ENCODE measurements at places on chromosomes 7 and 10. TPM values are rescaled to one million over a fixed set of nuclear protein-coding genes. Genes with fewer than 3 reads are reported as not detected.

Gene ZNF33A
- 25.5 TPM for total RNA-seq

Gene DPYSL4
- total RNA-seq = 4.4 TPM

Gene EGFR
- 15.7 TPM for total RNA-seq

Gene CYP2E1
- 1.3 TPM for total RNA-seq

Gene SRRM3
- total RNA-seq = 21.8 TPM

Gene TMEM196
- total RNA-seq = not detected

Gene ANKRD30A
- total RNA-seq = not detected

Gene COL1A2
- total RNA-seq = 237 TPM

- no peak for DNase-seq
These were observed 137.8 kb upstream of the FAM20C start for GRCh38 chr7:54615-55014.

DNA sequence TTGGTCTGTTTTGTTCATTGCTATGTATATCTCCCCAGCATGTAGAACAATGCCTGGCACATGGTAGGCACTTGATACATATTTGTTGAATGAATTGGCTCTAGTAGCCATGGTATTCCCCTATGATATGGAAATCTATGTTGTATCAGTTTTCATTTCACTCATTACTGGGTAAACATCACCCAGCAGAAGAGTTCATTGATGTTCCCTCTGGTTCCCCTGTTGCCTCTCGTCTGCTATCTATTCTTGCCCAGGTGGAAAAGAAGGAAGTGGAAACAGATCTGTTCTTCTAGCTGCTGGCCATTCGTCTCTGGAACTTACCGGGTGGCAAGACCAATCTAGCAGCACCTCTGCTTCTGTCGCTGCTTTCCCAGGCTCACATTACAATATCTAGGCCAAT, 71.5 kb downstream of the LRRC4 start:
- DNase-seq = no peak

GRCh38 chr10:1611936-1612550, 125.3 kb downstream of the ADARB2 start:
- DNase-seq = no peak

DNA sequence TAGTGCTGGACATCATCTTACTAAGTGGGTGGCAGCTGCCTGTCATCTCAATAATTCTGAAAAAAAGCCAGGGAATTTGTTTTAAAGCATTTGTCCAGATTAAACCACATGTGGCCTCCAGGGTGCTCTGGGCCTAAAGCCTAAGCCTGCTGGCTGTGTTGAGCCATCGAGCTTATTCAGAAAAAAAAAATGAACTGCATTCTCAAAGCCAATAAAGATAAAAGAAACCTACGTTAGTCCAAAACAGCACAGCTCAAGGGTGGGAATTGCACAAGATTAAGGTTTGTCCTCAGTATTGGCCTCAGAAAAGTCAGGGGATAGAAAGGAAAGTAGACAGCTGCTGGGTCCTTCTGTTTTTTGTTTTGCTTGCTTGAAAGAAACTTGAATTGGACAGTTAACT, 22.6 kb upstream of the PRTFDC1 start:
- peak; percentile 73 for DNase-seq

DNA sequence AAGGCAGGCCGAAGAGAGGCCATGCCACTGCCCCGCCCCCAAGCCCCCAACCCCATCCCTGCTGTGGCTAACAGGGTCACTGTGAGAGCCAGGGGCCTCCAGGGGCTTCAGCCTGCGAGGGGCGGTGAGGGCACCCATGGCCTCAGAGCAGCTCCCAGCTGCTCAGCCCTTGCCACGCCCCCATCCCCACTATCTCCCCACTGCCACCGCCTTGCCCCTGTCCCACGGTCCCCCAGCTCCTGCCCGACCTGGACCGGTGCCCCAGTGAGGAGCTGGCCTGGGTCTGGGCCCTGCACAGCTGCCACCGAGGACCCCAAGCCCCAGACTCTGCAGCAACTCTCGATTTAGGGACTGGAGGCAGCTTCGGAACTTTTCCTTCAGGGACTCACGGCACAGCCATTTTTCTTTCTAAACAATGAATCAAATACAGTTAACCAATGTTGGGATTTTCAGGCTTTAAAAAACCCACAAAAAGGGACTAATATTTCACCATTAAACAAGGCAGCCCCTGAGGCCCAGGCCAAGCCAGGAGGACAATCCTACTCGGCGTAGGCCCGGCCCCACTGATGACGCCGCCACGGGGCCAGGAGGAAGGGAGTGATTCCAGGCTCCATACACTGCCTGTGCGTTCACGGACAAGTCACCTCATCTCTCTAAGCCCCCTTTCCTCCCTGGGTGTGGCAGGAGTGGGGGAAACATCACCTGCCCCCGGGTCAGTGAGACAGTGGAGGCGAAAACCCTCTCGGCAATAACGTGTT, 237.1 kb downstream of the ELFN1 start:
- DNase-seq = peak; percentile 47

GRCh38 chr7:30116771-30117170, 18.0 kb upstream of the MTURN start:
- peak; percentile 72 for DNase-seq

- DNase-seq = peak; percentile 67
These were observed 355.0 kb downstream of the DNAJB6 start for GRCh38 chr7:157691586-157692459.

- peak; percentile 87 for DNase-seq
These were observed 8.8 kb upstream of the EPHB4 start for GRCh38 chr7:100835903-100836811.

DNA sequence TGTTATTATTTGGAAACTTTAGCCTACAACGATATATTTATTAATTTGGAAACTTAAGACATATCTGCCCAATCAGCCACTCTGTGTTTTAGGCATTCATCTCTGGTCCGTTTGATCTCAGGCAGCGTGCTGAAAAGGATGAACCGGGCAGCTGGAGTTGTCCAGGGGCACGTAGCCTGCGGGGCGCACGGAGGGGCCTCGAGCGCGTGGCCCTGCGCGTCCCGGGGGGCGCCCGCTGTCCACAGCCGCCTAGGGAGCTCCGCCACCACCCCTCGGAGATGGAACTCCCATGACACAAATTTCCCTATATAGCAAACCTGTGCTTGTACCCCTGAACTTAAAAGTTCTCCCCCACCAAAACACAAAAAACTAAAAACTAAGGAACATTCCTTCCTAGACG, 24.3 kb upstream of the MKI67 start:
- DNase-seq = no peak

DNA sequence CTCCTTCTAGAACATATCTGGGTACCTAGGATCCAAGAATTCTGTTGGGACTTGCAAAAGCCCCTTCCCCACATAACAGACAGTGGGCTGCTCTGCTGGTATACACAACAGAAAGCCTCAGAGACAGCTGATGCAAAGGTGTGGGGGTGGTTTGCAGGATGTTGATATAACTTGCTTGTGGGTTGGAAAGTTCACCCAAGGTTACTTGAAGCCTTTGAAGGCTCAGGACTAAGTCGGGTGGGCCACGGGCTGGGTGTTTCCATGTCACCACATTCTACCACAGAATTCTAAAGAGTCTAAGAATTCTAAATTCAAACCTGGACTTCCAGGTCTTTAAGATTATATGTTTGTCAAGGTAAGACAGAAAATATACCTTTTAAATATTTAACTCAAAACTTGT, 7.4 kb upstream of the NRCAM start:
- DNase-seq = no peak

- no peak for DNase-seq
These were observed 700 bp downstream of the SMC3 start for GRCh38 chr10:110568055-110568735.

DNA sequence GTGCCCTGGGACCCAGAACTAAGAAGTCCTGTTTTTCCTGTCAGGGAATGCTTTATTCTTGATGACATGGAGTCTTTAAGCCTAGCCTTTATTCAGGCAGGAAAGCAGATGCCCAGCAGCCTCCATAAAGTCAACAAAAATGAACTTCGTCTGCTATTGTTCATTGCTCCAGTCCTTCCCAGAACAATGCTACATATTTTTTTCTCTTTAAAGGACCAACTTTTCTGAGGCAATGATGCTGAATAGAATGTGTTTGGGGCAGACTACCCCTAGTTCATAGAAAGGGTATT, 47.6 kb upstream of the PDCD4 start:
- DNase-seq = no peak

- no peak for DNase-seq
These were observed 131.6 kb downstream of the DIP2C start for GRCh38 chr10:557792-558328.

DNA sequence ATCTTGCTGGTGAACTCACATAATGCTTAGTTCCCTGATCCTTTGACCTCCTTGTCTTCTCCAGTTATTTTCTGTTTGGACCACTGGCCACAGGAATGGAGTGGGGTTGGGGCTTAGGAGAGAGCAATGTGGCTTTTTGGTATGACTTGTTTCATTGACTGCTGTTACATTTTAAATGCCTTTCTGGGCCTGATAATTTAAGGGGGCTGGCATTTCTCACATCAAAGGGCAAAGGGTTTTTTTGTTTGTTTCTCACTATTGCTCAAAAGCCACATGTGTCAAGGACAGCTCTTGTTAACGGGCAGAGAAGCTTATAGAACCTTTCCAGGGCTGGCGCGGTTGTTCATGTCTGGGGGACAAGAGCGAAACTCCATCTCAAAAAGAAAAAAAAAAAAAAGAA, 161.2 kb upstream of the TNRC18 start:
- DNase-seq = no peak

Data from right cardiac atrium (tissue), 5 donors.